ENCODE measurements at places on chromosomes 7 and 10.

- DNase-seq, result no peak
Observed at GRCh38 chr7:138607216-138608126, 93.7 kb downstream of the SVOPL start.

DNA sequence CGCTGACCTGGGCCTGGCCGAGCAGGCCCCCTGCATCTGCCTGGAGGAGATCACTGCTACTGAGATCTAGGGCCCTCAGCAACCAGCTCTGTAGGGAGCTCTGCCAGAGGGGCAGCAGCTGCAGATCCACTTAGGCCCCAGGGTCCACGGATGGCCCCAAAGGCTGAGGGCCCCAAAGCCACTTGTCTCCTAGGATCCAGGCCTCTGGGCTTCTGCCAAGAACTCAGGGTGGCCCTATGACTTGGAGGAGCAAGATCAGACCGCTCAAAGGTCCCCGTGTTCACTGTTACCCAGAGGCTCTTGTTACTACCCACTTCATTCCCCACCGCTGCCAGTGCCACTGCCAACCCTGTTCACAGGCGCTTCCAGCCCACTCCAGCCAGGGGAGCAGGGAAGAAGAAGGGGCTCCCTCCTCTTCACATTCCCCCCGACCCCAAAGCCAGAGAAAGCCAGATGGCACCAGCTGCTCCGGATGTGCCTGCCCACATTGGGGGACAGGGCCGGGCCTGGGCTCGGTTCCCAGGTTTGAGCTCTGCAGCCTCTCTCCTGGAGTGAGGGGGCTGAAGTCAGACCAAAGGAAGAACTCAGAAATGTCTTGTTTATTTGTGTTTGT is 7.6 kb downstream of the LZTS2 start:
- DNase-seq, result peak; percentile 51

- no peak for DNase-seq
Observed at GRCh38 chr10:2891073-2891769, 176.1 kb upstream of the PFKP start.

- DNase-seq, result no peak
Observed at GRCh38 chr7:158374146-158374545, 213.5 kb downstream of the PTPRN2 start.

GRCh38 chr10:126929391-126929790 is 24.2 kb downstream of the DOCK1 start:
- DNase-seq, result no peak

- DNase-seq, result no peak
Observed at GRCh38 chr7:29920491-29920890, 69.1 kb downstream of the SCRN1 start.
